ENCODE measurements at places on chromosomes 5 and 9. TPM values are rescaled to one million over a fixed set of nuclear protein-coding genes. Genes with fewer than 3 reads are reported as not detected.

DNA sequence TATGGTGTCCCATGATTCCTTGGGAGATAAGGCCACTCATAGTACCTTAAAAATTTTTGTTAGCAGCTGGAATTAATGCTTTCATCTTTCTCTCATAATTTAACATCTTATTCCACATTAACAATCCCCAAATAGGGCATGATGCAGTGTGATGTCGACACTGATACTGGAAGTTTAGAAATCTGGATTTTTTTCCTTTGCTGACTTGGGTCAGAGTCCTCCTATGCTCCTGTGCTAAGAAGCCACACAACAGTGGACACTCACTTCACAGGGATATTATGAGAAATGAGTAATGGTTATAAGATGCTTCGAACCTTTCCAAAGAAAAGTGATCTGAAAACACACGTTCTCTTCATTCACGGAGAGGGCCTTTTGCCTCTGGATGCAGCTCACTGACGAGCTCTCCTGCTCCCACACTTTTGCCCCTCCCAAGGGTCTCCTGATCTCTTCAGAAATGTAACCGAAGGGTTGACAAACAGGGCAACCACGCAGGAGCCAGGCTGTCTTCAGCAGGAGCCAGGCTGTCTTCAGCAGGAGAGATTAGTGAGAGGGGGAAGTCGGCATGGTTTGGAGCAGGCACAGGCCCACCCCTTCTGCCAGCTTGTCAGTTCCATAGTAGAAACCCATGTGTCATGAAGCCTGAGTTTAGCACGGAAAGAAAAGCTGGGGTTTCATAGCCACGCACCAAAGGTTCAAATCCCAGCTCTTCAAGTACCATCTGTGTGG is 247.8 kb downstream of the AOPEP start:
- no peak for DNase-seq

DNA sequence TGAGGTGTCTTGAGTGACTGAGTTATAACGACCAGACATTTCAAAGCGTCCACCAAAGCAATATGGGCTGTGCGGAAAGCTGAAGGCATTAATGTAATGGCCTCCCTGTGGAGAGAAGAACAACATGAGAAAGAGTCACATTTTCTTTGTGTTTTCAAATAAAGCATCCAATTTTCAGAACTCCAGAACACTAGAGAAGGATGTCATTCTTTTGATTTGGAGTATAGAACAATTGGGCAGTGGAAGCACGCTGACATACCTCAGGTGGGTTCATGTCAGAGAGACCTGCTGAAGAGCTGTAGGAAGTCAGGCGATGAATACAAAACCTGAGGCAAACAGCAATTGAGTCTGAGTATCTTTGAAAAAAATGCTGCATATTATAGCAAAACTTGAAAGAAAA is 556.5 kb downstream of the GABRG2 start:
- no peak for DNase-seq

GRCh38 chr9:125074976-125075375 is 68.4 kb downstream of the SCAI start:
- DNase-seq = no peak

PCDHB5 gene
- total RNA-seq = 20.6 TPM

GRCh38 chr5:1511651-1512540 is 11.9 kb downstream of the LPCAT1 start:
- peak; percentile 44 for DNase-seq

TAF11L11 gene
- not detected for total RNA-seq

PWWP2A gene
- total RNA-seq = 37.7 TPM

GRCh38 chr5:137735555-137736284 is at the start of gene KLHL3:
Gene KLHL3, minus strand, starts transcription at chr5:137736089. Its CDS starts 443 bp downstream, at chr5:137735646.
- DNase-seq = peak; percentile 58

SLC34A3 gene
- total RNA-seq = not detected

DNA sequence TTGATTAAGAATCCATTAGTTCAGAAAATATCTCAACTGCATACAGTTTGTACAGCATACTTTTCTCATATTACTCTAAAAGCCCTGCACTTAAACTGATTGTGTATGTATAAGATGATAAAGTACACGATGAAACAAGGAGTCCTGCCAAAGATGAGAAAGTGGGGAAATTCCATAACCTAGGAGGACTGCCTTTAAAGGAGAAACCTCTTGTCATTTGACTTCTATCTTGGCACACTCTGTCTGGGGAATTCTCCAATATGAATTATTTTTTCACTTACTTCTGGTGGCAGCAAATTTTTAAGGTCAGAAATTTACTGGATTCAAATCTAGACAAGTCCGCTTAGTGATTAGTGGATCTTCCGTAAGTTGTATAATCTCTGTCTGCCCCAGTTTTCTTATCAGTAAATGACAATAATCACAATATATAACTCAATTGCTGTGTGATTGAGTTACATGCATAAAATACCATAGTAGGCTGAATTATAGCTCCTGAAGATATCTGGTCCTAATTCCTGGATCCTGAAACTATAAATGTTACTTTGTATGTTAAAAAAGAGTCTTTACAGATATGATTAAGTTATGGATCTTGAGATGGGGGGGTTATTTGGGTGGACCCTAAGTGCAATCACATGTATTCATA is 17.0 kb upstream of the ISOC1 start:
- no peak for DNase-seq

DNA sequence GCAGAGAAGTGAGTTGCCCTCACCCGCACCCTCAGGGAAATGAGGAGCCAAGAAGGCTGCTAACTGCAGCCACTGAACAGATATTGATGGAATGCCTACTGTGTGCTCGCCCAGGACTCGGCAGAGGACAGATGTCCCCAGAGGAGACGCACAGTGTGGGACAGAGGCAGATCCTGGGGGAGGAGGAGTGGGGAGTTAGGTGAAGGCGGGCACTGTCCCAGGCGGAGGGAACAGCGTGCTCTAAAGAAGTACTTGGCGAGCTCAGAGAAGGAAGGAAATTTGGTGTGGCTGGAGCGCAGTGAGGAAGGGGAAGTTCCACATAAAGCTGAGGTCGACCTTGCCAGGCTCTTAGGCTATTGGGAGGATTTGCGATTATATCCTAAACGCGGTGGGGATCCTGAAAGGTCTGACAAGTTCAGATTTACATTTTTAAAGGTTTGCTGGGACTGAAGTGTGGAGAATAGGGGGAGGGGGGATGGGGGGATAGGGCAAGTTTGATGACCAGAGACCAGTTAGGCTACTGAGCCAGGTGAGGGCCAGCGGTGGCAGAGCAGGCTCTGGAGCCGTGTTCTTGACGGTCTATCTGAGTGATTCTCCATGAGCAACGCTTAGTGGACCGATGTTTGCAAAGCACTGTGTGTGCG is 23.6 kb upstream of the CERCAM start:
- no peak for DNase-seq

DNA sequence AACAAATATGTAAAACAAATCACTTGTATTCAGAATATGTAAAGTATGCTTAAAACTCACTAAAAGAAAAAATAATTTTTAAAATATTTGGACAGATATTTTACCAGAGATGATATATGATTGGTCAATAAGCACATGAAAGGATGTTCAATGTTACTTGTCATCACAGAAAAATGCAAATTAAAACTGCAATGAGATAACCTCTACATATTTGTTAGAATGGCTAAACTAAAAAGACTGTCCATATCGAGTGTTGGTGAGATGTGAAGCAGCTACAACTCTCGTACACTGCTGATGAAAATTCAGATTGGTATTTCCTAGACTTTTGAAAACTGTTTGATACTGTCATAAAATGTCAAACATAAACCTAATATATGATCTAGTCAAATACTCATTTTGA is 685.1 kb downstream of the DTWD2 start:
- DNase-seq = no peak

- DNase-seq = no peak
Observed at GRCh38 chr5:53260446-53260845, 150.9 kb upstream of the MOCS2 start.

GRCh38 chr5:176612008-176612407 is 2.1 kb upstream of the GPRIN1 start:
- no peak for DNase-seq

ENTREP1 gene
- 0.74 TPM for total RNA-seq

PCDHB4 gene
- total RNA-seq = 0.51 TPM

GRCh38 chr9:127578952-127579853 is 32.9 kb upstream of the STXBP1 start:
- peak; percentile 100 for DNase-seq

- DNase-seq = no peak
Observed at GRCh38 chr5:84130006-84130580, 254.6 kb downstream of the EDIL3 start.

SV2C gene
- 0.03 TPM for total RNA-seq

DNA sequence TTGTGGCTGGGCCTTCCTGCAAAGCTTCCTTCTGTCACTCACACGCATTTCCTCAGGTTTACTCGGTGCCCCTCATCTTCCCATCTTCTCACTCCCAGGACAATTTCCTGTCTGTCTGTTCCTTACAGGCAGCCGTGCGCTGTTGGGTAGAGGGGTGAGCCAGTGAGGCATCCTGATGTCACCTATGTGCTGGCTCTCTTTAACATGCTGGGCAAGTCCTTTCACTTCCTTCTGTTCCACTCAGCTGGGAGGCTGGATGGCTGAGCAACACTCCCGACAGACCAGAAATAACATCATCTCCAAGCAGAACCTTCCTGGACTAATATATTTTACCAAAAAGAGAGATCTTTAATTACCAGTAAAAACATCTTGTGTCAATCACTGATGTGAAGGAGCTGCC is 103.0 kb downstream of the HSD17B3 start:
- DNase-seq = no peak

AMBP gene
- 0.91 TPM for total RNA-seq

DNA sequence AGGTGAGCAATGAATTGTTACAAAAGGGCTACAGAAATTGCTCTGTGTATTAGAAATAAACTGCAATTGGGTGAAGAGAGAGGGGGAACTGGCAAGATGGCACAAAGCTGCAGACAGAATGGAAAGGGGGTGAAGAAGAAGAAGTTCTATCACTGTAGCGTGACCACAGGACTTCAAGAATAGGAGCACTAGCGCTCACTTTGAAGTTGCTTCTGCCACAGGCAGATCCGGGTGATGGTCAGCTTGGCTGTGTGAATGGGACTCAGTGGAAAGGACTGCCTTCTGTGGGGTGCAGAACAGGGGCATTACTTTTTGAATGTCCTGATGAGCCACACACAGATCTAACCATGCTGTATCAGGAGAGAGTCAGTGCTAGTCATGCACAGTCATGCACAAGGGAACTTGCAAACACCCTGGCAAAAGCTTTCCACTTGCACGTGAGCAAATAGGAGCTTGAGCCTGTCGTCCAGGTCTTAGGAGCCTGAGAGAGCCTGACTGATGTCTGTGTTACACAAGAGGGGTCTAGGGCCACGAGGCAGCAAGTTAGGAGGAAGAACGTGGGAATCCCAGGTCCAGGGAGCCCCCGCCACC is 16.3 kb downstream of the IL5 start:
- DNase-seq = no peak

ITGA2 gene
- total RNA-seq = 27.4 TPM

- DNase-seq = no peak
Observed at GRCh38 chr9:81530310-81530810, 159.0 kb downstream of the TLE1 start.

DNA sequence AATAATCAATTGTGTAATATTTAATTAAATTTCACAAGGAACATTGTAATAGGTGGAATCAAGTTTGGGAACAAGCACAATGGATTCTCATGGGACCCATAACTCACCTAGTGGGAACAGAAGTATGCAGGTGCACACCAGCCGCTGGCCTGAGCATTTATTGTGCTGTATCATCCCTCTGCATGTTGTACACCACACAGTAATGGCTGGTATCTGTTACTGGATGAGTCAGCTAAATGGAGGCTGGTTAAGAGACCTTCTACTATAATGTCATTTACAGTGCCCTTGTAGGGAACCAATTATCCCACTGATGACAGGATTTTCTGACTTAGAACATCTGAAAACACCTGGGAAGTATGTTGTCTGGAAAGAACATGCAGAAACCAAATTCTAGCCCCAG is 3.2 kb upstream of the MAP3K1 start:
- peak; percentile 39 for DNase-seq

GRCh38 chr9:6924988-6925563 is 167.3 kb downstream of the KDM4C start:
- no peak for DNase-seq

- DNase-seq = no peak
Observed at GRCh38 chr5:24854850-24855249, 210.1 kb upstream of the CDH10 start.

DNA sequence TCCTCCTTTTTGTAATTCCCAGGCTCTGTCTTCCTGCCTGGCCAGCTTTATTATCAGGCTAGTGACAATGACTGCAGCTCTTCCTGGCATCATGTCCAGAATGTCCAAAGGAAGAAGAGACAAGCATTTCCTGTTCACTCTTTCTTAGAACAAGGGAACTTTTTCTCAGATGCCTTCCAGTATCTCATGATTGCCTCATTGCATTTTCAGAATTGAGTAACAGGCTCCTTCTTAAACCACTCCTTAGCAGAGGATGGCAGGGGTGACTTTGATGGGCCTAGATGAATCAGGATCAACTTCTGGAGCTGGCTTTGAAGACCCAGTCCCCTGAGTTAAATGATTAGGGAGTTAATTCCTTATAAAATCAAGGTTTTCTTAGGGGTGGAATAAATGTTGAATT is 92.9 kb upstream of the RASGRF2 start:
- DNase-seq = no peak

SHOC1 gene
- total RNA-seq = not detected

DNA sequence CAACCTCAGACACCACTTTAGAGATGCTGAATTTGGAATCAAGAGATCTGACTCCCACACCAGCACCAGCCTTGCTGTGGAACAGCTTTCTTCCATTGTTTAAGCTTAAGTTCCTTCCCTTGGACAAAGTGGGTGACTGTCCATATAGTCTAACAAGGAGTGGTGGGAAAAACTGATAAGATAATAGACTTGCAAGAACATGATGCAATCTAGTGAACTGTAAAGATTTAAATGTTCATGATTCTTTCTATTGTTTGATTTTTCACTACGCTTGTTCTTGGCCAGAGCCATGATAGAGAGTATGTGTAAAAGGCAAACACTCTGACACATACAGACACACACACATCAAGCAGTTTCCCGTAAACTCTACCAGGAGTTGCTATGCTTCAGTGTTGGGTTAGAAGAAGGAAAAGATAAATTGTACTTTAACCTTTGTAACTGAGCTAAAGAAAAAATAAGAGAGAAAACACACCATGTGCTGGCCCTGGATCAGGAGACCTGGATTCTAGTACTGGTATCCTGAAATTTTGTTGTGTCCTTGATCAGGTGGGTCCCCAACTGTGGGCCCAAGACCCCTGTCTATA is 94.3 kb downstream of the PAPPA start:
- DNase-seq = no peak

CCDC192 gene
- total RNA-seq = not detected

Data from Daoy (cell line).